Activated naive CD4-positive, alpha-beta T cell treated with anti-CD3 and anti-CD28 coated beads, Interleukin-2, amount 10 ng/mL, durations not matched to agents 5 hours and 36 hours (primary cell): ENCODE measurements at places on chromosomes 1 and 21. TPM values are rescaled to one million over a fixed set of nuclear protein-coding genes. Genes with fewer than 3 reads are reported as not detected.

SPOCD1 gene
- not detected for total RNA-seq

FCRL5 gene
- 0.08 TPM for total RNA-seq

AURKAIP1 gene
- 90.4 TPM for total RNA-seq

C8B gene
- not detected for total RNA-seq

ATP6V1G3 gene
- total RNA-seq: 0.35 TPM

BRDT gene
- not detected for total RNA-seq

F5 gene
- 9.4 TPM for total RNA-seq

TNN gene
- total RNA-seq: not detected

CD52 gene
- 1,759 TPM for total RNA-seq

PITHD1 gene
- 46.5 TPM for total RNA-seq

TTC39A gene
- total RNA-seq: not detected

IQCC gene
- total RNA-seq: 4.3 TPM

IKBKE gene
- 89.0 TPM for total RNA-seq

LRRN2 gene
- not detected for total RNA-seq

NECTIN4 gene
- total RNA-seq: not detected

PCP4 gene
- not detected for total RNA-seq

AVPR1B gene
- not detected for total RNA-seq
